Epithelial cell of proximal tubule (primary cell): ENCODE measurements at places on chromosomes 5 and 9.
A peak's percentile ranks its signal among the peaks of the same experiment; 100 is the strongest.

- DNase-seq, result peak; percentile 6
Measured at GRCh38 chr5:57566914-57567313, 84.3 kb upstream of the ACTBL2 start.

GRCh38 chr5:168771678-168772077, 192.5 kb upstream of the PANK3 start:
- DNase-seq, result no peak

GRCh38 chr9:134995792-134996120, 78.0 kb upstream of the FCN1 start:
- DNase-seq, result no peak

GRCh38 chr9:136393531-136393930, 6.4 kb downstream of the SNAPC4 start:
- DNase-seq, result no peak

DNA sequence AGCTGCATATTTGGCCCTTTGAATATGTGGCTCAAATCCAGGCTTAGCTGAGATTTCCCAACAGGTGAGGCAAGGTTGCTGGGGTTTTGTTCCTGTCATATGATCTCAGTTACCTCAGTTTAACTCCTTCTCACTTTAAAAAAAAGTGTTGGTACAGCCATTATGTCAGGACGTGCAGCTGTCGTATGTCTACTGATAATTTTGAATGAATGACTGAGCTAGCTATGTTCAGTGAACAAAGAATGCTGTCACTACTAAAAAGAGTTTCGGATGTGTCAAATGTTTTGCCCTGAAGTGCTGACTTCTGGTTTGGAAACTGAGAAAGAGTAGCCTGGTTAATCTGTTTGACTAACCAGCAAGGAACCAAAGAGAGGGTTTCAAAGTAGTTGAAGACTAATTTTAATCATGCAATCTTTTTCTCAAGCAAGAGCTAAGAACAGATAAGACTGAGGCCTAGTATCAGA, 106.3 kb upstream of the NR3C1 start:
- no peak for DNase-seq
